Panc1 (cell line): ENCODE measurements at places on chromosomes 1 and 21. TPM values are rescaled to one million over a fixed set of nuclear protein-coding genes. Genes with fewer than 3 reads are reported as not detected.

Gene GRHL3
- total RNA-seq = 16.7 TPM

GRCh38 chr21:38179511-38179910 lies 77.3 kb upstream of the KCNJ15 start:
- H3K4me3 ChIP-seq = no peak overlapping the region
- no peaks in the 10 kb centered on the region for H3K36me3 ChIP-seq
- H3K27ac ChIP-seq = no peak overlapping the region
- no peaks in the 10 kb centered on the region for H3K4me1 ChIP-seq

DNA sequence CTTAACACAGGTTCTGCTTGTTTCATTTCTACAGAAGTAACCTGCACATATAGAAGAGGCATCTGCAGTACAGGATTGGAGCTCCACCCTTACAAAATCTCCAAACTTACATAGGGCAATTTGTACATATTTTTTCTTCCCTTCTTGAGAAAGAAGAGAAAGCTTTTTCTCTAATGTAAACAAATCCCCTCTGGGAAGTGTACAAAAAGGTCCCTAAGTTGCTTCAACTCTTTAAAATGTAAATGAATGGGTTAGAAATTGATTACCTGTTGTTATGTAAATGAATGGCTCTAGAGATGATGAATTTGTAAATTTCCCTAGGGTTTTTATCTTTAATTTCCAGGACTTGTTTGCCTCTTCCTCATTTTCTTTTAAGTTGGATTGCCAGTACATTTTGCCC lies 1183.7 kb downstream of the MRPL39 start:
- H3K4me1 ChIP-seq = no peaks in the 10 kb centered on the region
- no peaks in the 10 kb centered on the region for H3K36me3 ChIP-seq
- no peak for DNase-seq
- H3K27ac ChIP-seq = no peak overlapping the region
- no peaks in the 10 kb centered on the region for H3K27me3 ChIP-seq
- H3K4me3 ChIP-seq = no peak overlapping the region

Gene DPT
- total RNA-seq = not detected

DNA sequence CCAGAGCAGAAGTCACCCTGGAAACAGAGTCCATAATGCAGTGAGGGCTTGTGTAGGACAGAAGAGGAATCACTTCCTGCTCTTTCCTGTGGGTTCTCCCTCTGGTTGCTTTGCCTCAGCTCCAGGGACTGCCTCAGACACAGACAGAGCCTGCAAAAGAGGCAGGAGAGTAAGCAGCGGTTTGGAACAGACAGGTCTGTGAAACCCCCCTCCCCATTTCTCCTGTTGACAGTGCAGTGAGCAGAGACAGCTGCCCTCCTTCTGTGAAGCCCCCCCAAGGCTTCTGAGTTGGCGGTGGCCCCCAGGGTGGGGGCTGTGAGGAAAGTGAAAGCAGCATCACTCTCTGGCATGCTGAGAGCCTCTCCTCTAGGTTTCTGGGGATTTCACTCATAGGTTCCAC lies 53.0 kb downstream of the MAB21L3 start:
- H3K27me3 ChIP-seq = no peaks in the 10 kb centered on the region
- no peak overlapping the region for H3K4me3 ChIP-seq
- DNase-seq = no peak
- no peaks in the 10 kb centered on the region for H3K36me3 ChIP-seq
- no peaks in the 10 kb centered on the region; the same call in 1 of the 2 replicates for H3K4me1 ChIP-seq

DNA sequence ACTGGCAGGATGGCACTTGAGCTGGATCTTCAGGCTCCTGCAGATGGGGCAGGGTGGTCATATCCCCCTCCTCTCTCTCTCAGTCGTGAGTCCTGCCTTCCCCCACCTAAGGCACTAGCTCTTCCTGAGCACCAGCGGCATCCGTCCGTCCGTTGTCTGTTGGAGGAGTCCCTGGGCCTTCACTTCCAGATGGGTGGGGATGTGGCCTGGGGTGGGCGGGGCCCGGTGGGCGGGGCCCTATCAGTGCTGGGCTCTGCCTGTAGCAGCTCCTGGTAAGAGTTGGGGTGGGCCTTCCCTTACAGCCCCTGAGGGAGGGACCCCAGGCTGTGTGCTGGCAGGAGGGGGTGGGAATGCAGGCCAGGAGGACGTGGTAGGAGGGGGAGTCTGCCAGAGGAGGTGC lies 10.3 kb downstream of the LDLRAD2 start:
- no peaks in the 10 kb centered on the region for H3K27me3 ChIP-seq
- H3K36me3 ChIP-seq = peaks cover 4% of the 10 kb centered on the region; the same call in 1 of the 2 replicates
- no peak overlapping the region for H3K27ac ChIP-seq
- DNase-seq = no peak
- H3K4me3 ChIP-seq = no peak overlapping the region

Gene SH3BGR
- 1.7 TPM for total RNA-seq

GRCh38 chr1:40868051-40868723 lies 6.0 kb upstream of the CITED4 start:
- H3K27me3 ChIP-seq = no peaks in the 10 kb centered on the region
- H3K27ac ChIP-seq = peak overlapping the region; percentile 96
- no peaks in the 10 kb centered on the region for H3K36me3 ChIP-seq
- H3K4me1 ChIP-seq = peaks cover 62% of the 10 kb centered on the region

Gene IL12RB2
- 0.26 TPM for total RNA-seq

GRCh38 chr1:18922848-18923755 lies 20.7 kb upstream of the ALDH4A1 start:
- DNase-seq = no peak
- no peaks in the 10 kb centered on the region for H3K27me3 ChIP-seq
- peak overlapping the region; percentile 80 for H3K27ac ChIP-seq
- H3K4me3 ChIP-seq = no peak overlapping the region

DNA sequence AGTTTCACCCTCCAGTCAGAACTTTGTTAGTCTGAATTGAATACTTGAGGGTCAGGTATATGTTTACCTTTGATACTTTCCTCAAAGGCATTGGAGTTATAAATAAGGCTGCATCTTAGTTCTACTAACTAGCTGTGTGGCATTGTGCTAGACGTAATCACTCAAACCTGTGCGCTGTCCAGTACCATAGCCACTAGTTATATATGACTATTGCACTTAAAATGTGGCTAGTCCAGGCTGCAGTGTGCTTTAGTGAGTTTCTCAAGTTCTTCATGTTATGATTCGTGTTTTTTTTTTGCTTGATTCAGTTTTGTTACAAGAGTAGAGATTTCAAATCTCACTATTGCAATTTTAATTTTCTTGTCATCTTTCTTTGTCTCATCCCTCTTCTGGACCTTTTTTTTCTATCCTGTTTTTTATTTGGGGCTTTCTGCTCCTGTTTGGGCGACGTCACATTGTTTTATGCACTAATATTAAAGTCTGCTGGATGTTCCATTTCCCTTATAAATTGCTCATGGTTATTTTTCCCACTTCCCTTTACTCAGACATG lies 5.7 kb downstream of the MAN1A2 start:
- no peak overlapping the region for H3K27ac ChIP-seq
- H3K4me1 ChIP-seq = peaks cover 8% of the 10 kb centered on the region; the same call in 1 of the 2 replicates
- H3K27me3 ChIP-seq = no peaks in the 10 kb centered on the region

- H3K4me1 ChIP-seq = no peaks in the 10 kb centered on the region
- H3K36me3 ChIP-seq = no peaks in the 10 kb centered on the region
- DNase-seq = no peak
These were observed 39.0 kb upstream of the USH2A start for GRCh38 chr1:216462066-216462775.

Gene NDUFV3
- total RNA-seq = 21.1 TPM

DNA sequence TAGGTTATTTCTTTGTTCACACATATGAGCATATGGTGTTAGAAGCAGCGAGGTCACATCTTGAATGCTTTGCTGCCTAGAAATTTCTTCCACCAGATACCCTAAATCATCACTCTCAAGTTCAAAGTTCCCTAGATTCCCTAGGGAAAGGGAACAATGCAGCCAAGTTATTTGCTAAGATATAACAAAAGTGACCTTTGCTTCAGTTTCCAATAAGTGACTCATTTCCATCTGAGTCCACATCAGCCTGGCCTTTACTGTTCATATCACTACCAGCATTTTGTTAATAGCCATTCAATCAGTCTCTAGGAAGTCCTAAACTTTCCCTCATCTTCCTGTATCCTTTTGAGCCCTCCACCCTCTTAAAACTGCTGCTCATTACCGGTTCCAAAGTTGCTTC lies 1502.5 kb downstream of the KCNT2 start:
- H3K27me3 ChIP-seq = no peaks in the 10 kb centered on the region
- DNase-seq = no peak
- no peaks in the 10 kb centered on the region for H3K4me1 ChIP-seq
- no peaks in the 10 kb centered on the region for H3K36me3 ChIP-seq
- no peak overlapping the region for H3K27ac ChIP-seq
- no peak overlapping the region for H3K4me3 ChIP-seq

DNA sequence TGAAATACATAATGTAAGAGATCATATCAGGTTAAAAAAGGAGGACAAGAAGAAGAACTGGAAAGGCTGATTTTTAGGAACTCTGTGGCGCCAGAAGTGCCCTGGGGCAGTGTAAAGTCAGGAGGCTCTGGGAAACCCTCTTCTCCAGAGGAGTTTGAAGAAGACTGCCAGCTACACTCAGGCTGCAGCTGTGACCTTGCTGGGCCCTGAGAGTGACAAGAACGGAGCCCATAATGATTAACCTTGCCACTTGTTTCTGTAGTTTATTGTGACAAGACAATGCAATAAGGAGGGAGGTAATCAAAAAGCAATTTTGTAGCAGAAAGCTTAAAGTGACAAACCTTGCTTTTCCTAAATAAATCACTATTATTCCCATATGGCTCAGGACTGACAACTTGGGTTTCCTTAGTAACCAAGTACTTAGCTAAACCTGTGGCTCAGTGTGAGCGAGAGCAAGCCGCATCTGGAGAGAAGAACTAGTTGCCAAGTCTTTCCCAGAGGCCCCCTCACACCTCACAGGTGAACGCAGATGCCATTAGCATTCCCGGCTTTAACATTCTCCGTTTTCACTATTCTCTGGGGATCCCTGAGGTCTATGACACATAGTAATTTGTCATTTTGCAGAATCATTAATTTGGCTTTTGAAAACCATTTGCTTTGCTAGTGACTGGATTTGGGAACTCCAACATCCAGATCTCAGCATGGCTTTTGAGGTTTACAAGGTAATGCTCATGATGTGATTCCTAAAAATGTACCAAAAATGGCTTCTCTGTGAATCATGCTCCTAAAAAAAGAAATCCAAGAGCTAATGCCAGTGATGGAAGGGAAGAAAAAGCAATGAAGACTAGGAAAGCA lies 115.9 kb downstream of the OMA1 start:
- no peaks in the 10 kb centered on the region for H3K36me3 ChIP-seq
- H3K4me3 ChIP-seq = no peak overlapping the region
- H3K27me3 ChIP-seq = no peaks in the 10 kb centered on the region; the same call in 1 of the 2 replicates
- H3K27ac ChIP-seq = no peak overlapping the region

Gene KCNJ9
- not detected for total RNA-seq

Gene DISC1
- total RNA-seq = 0.36 TPM

DNA sequence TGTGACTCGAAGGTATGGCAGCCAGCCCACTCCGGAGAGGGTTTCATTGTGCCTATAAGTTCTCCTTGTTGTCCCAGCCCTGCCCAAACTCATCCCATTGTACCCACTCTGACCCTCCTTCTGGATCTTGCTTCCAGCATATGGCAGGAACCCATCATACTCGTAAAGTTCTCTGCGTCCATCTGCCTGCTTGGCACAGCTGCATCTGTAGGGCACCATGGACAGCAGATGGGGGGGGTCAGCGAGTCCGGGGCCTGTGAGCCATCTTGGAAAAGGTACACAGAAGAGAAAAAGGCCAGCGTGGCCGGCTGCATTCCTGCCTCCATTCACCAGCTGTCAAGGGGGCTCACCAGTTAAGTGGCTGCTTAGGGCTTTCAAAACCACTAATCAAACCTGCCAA lies 94.9 kb upstream of the IGSF21 start:
- no peak overlapping the region for H3K4me3 ChIP-seq
- H3K27ac ChIP-seq = no peak overlapping the region
- no peaks in the 10 kb centered on the region for H3K36me3 ChIP-seq
- DNase-seq = no peak
- H3K27me3 ChIP-seq = peaks cover 6% of the 10 kb centered on the region; the same call in 1 of the 2 replicates
- no peaks in the 10 kb centered on the region for H3K4me1 ChIP-seq

- no peaks in the 10 kb centered on the region for H3K4me1 ChIP-seq
- no peak for DNase-seq
- no peak overlapping the region for H3K27ac ChIP-seq
- H3K4me3 ChIP-seq = no peak overlapping the region
- no peaks in the 10 kb centered on the region for H3K27me3 ChIP-seq
These were observed 5.4 kb downstream of the OLFML3 start for GRCh38 chr1:113984710-113985109.

- H3K27ac ChIP-seq = no peak overlapping the region
- H3K4me1 ChIP-seq = no peaks in the 10 kb centered on the region
- no peak for DNase-seq
These were observed 309.6 kb upstream of the BEND5 start for GRCh38 chr1:49086327-49086726.

- no peaks in the 10 kb centered on the region for H3K27me3 ChIP-seq
- H3K4me1 ChIP-seq = peaks cover 10% of the 10 kb centered on the region
- no peak overlapping the region for H3K27ac ChIP-seq
- DNase-seq = no peak
- H3K4me3 ChIP-seq = no peak overlapping the region
These were observed 4.8 kb downstream of the THBS3 start for GRCh38 chr1:155202731-155203515.

- no peaks in the 10 kb centered on the region for H3K4me1 ChIP-seq
- no peak for DNase-seq
- H3K27me3 ChIP-seq = no peaks in the 10 kb centered on the region
- H3K27ac ChIP-seq = no peak overlapping the region
- no peak overlapping the region for H3K4me3 ChIP-seq
These were observed 107.7 kb upstream of the ZNF648 start for GRCh38 chr1:182169203-182169602.

GRCh38 chr1:110218137-110218536 lies 8.0 kb downstream of the KCNC4 start:
- H3K4me3 ChIP-seq = no peak overlapping the region
- no peaks in the 10 kb centered on the region for H3K27me3 ChIP-seq
- DNase-seq = no peak
- H3K27ac ChIP-seq = no peak overlapping the region
- H3K4me1 ChIP-seq = peaks cover 12% of the 10 kb centered on the region
- H3K36me3 ChIP-seq = no peaks in the 10 kb centered on the region

DNA sequence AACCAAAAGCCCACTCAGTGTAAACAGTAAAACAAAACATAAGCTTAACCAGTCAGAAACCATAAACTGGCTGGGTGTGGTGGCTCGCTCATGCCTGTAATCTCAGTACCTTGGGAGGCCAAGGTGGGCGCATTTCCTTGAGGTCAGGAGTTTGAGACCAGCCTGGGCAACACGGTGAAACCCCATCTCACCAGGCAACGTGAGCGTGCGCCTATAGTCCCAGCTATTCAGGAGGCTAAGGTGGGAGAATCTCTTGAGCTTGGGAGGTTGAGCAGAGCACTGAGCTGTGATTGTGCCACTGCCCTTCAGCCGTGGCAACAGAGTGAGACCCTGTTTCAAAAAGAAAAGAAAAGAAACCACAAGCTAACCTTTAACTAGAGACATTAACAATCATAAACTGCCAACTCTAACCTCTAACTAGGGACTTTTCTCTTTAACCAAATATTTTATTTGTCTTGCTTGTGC lies 13.1 kb upstream of the PRRC2C start:
- no peak overlapping the region for H3K27ac ChIP-seq
- DNase-seq = no peak
- no peaks in the 10 kb centered on the region for H3K4me1 ChIP-seq
- no peaks in the 10 kb centered on the region for H3K36me3 ChIP-seq
